Lower leg skin (tissue), 4 donors: ENCODE measurements at places on chromosomes 4 and X.

- no peak for DNase-seq
Observed at GRCh38 chr4:21571100-21571499, 377.5 kb downstream of the KCNIP4 start.

DNA sequence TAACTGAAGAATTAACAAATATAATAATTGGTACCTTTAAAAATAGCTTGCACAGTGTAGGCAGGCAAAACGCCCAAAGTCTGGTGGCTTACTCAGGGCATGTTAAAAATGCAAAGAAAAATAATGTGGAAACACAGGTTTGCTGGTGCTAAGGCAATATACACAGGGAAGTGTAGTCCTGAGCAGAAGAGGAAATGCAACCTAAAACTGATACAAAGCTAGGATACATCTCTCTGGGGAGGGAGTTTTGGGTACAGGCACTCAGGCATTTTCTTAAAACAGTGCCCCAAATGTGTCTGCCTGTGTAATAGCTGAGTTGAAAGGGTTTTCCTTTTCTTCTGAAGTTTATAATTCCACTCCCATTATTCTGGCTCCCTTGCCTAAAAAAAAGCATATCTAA, 47.4 kb downstream of the TMPRSS11E start:
- DNase-seq: no peak

- DNase-seq: no peak
Observed at GRCh38 chr4:20288047-20288650, 36.4 kb downstream of the SLIT2 start.

DNA sequence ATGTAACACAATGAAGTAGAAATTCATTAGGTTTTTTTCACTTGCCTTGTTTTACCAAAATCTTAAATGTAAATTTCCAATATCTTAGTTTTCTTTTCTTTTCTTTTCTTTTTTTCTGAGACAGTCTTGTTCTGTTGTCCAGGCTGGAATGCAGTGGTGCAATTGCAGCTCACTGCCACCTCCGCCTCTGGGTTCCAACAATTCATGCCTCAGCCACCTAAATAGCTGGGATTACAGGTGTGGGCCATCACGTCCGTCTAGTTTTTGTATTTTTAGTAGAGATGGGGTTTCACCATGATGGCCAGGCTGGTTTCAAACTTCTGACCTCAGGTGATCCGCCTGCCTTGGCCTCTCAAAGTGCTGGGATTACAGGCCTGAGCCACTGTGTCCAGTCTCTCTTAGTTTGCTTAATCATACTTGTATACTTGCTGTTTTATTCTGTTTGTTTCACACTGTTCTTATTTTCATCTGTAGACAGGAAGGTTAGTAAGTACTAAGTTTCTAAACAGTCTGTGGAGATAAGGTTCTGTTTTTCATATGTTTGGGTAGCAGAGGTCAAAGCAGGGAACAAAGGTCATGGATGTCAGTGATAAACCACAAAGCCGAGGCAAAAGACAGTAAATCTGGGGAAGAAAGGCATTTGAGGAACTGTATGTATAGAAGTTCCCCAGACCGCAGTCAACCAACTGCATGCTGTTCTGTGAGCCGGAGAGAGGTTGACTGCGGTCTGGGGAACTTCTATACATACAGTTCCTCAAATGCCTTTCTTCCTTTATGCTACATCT, 129.1 kb downstream of the CBR4 start:
- DNase-seq: no peak

DNA sequence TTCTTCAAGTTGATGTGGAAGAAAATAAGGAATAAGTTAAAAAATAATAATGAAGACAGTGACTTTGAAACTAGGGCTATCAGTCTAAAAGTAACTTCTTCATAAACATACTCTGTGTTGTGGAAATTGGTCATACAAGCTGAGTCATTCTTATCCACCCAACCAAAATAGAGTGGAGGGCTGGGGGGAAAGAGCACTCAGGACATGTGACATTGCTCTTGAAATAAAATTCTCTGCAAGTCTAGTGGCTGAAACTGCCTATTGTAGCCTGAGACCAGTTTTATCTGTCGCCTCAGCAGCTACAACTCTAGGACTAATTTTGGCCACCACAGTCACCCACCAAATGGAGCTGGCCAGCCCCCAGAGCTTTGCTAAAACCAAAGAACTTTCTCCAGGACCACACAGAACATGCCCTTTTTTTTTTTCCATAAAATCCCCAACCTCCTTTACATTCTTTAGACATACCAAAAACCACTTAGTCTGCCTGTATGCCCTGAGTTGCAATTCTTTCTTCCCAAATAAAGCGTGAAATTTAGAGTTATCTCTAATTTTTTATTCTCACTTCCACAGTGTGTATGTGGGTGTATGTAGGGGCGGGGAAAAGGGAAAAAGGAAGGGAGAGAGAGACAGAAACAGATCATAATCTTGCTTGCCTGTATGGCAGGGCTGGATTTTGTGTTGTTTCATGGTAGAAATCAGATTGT, 23.0 kb upstream of the SLC25A4 start:
- DNase-seq: no peak

DNA sequence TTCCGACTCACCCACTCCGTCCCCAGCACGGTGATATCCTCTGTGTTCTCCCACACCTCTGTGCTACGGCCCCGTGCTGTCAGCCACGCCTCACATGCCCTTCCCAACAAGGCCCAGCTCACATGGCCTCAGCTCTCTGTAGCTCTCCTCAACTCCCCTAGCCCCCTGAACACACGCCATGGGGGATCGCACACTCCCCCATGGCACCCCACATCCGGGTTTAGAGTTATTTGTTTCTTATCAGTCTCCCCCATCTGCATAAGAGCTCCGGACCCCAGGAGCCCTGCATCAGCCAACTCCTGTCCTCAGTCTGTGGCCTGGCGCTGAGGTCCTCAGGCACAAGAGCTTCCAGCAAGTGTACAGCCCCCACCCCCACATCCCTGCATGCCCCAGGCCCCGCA, 7.0 kb downstream of the C4orf50 start:
- DNase-seq: no peak

GRCh38 chrX:26845056-26845455, 618.1 kb downstream of the PPP4R3C start:
- DNase-seq: no peak

DNA sequence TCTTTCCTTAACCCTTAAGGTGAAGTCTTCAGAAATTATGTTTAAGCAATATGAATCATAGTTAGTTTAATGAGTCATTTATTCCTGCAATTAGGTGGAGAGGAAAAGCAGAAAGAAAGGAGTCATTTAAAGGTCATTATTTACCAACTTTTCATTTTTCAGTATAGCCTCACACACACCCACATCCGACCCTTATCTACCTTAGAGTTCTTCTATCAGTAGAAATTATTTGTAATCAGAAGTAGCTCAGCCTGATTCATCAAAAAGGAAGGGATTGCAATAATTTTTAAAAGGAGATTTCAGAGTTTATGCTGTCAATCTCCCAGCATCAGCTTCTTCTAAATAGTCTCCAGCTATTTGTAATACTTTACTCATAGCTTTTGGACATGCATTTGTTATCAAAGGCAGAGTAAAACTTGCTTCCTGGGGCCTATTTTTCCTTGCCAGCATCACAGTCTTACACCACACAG, 5.9 kb downstream of the ANXA10 start:
- no peak for DNase-seq

- no peak for DNase-seq
Observed at GRCh38 chr4:77235289-77235854, 78.4 kb downstream of the CCNG2 start.

DNA sequence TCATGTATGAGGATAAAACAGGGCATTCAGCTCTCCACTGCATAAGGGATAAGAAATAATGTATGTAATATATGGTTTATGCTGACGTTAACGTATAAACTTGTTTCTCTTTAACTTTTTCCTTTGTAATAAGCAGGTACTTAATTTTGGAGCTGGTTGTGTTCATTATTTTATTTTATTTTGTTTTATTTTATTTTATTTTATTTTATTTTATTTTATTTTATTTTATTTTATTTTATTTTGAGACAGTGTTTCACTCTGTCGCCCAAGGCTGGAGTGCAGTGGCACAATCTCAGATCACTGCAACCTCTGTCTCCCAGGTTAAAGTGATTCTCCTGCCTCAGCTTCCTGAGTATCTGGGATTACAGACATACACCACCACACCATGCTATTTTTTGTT, 1932.6 kb upstream of the TENM3 start:
- no peak for DNase-seq

GRCh38 chrX:49233887-49234555, 881 bp upstream of the CACNA1F start:
- no peak for DNase-seq

DNA sequence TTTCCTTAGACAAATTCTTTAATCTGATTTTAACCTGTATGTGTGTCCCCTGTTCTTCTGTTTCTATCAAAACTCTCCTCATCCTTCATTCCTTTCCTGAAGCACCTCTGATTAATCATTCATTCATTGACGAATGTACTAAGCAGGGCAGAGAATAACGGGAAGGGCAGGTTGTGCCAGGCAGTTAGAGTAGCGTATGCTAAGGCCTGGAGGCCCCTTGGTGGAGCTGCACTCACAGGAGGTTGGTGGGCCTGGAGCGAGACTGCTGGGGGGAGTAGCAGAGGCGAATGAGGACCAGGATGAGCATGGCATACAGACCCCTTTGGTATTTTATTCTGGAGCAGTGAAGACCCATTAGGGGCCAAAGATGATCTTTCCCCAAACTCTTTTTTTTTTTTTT, 22.5 kb downstream of the PTTG2 start:
- DNase-seq: no peak

GRCh38 chr4:1249148-1249730, 309 bp upstream of the CTBP1 start:
- DNase-seq: no peak

DNA sequence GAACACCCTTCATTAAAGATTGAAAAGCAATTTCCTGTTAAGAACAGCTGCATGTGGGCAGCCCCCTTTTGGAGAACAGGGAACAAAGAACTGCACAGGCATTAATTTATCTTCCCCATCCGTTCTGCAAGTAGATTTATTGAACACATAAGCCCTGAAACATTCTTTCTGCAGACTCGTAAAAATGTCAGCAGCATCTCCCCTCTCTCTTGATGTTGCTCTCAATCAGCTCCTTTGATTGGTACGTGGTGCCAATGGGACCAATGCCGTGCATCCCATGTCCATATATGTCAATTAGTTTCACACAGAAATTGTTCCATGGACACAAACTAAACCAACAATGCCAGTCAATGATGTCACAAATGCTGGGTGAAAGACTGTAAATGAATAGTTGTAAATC, 228.5 kb upstream of the RASGEF1B start:
- DNase-seq: no peak

GRCh38 chr4:87911252-87911774, 64.2 kb upstream of the SPP1 start:
- no peak for DNase-seq

- DNase-seq: no peak
Observed at GRCh38 chr4:173153445-173153844, 15.2 kb upstream of the GALNT7 start.

GRCh38 chr4:139672732-139673131, 7.1 kb downstream of the MGST2 start:
- DNase-seq: no peak
